ENCODE measurements at places on chromosomes 4 and X.

DNA sequence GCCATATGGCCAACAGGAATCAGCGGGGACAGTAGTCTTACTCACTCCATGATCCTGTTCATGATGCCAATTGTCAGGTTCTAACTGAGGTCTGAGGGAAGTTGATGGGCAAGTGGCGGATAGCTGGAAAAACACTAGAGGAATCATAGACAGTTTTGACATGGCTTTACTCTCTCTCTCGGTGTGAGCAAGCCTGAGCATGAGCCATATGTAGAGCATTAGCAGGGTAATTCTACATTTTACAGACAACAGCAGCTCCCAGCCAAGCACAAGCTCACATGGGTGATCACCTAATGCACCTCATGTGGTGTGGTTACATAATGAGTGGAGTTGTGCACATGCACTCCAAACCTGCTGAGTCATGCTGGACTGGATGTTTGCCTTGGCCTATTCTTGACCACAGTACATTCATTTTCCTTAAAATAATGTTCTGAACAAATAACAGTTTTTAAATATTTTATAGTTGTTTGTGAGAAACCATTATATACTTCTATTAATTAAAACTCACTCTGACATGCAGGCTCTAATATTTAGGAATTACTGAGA, 429.2 kb downstream of the GPAT3 start:
- no peak for DNase-seq

- DNase-seq: no peak
Measured at GRCh38 chrX:31268359-31268758, 196.5 kb upstream of the FTHL17 start.

- DNase-seq: no peak
Measured at GRCh38 chrX:16076834-16077233, 46.5 kb upstream of the GRPR start.

GRCh38 chrX:126164689-126165400, 1.2 kb downstream of the DCAF12L2 start:
- no peak for DNase-seq

DNA sequence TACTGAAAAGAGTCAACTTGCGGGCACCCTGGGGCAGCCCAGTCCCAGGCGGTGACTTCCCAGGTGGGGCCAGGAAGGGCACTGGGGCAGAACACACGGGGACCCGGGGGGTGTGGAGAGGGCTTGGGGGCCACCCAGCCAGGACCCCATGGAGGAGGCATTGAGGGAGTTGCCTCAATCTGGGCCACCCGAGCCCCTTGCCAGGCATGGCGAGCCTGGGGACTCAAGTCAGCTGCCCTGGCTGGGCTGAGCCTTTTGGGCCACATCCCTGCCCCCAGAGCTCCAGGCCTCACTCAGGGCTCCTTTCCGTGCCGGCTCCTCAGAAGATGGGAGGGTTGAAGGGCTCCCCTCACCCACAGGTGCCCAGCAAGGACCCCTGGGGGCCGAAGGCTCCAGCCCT, 6.6 kb upstream of the CPLX1 start:
- no peak for DNase-seq

- DNase-seq: no peak
Measured at GRCh38 chrX:141839856-141840255, 1.7 kb downstream of the MAGEC3 start.

GRCh38 chr4:186831574-186831973, 107.9 kb upstream of the FAT1 start:
- DNase-seq: no peak
